HepG2 (cell line): ENCODE measurements at places on chromosomes 12 and 14.

- no peak for DNase-seq
These were observed 50.5 kb upstream of the CEP83 start for GRCh38 chr12:94510128-94510527.

DNA sequence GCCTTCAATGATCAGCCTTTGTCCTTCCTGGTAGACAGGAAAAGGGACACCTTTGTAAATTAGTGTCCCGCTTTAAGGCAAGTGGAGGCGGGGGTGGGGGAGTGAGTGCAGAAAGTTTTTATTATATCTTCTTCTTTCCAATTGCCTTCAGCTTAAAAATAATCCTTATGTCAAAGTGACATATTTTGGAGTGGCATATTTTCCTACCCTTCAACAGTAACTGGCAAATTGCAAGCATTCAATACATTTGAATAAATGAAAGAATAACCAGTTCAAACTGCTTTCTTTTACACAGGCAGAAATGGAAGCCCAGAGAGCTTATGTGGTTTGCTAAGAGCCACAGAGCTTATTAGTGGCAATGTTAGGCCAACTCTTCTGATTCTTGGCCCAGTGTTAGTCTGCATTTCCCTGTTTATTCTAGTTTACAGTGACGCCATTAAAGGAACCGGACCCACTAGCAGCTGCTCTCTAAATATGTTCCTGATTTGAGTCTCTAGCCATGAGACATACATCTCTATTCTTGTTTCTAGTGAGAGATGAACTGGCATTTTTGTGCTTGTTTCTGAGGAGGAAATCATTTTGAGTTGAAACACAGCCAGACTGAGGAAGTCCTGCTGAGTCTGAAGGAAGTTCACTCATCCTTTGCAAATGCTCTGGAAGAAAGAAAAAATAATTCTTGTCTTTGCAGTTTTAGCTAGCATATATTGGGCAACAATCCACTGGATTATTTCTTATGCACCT is 468.7 kb downstream of the NOVA1 start:
- DNase-seq: no peak

- peak; percentile 35 for DNase-seq
These were observed 28.6 kb downstream of the PYM1 start for GRCh38 chr12:55899082-55899481.

DNA sequence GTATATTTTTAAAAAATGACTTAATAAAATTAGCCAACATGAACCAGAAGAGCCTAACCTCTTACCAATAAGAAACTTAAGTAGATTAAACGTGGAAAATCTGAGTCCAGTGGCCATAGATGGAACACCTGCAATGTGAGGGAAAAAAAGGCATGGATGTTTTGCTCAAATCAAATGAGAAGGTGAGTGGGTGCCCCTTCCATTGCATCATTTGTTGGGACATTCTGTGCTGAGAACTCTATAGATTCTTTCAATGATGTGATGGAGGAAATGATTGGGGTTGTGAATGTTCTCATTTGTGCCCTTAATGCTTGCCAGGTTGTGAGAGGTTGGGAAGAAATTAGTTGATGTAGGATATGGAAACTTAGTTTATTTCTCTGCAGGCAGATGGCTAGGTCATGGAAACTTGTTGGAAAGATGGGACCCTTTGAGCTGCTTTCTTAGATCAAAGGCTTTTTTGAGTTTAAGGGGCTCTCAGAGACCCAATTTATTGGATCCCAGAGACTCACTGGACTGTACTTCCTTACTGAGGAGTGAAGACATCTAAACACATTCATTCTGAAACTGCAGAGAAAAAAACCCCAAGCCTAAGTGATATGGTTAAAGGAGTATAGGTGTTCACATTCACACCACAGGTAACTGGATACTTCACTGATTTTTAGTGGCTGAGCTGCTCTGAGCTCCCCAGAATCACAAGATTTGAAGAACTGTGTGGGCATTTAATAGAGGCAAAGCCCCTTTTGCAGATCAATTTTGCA is 95.9 kb downstream of the DACT1 start:
- DNase-seq: no peak

DNA sequence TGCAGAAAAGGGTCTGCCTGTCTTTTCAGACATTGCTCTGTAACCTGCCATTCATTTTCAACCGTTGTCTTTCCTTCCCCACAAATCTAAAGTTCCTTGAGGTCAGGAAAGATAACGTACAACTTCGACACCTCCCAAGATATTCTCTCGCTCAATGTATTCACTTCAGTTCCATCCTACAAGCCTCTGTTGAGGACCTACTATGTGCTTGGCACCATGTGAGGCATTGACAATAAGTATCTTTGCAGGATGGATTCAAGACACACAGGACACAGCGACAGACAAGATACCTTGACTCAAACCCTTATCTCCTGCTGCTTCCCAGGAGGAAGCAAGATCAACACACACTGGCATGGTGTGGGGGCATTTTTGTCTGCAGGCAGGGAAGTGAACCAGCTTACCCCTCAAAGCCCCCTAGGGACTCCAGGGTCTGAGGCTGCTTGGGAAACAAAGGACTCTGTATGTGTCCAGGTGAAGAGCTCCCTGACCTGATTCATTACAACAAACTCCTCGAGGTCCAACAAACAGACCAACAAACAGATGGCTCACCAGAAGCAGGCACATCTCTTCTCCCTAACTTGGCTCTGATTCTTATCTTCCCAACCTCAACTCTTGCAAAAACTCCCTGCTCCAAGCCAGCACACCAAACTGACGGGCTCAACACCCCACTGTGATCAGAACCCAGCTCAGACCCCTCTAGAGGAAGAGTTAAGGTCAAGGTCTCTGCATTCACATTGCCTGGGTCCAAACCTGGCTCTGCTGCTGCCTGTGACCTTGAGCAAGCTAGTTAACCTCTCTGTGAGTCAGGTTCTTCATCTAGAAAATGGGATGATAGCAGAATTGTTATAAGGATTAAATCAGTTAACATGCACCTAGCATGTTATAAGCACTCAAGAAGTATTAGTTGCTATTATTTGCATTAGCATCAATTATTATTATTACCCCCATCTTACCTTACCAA is 6.3 kb downstream of the NUAK1 start:
- no peak for DNase-seq

DNA sequence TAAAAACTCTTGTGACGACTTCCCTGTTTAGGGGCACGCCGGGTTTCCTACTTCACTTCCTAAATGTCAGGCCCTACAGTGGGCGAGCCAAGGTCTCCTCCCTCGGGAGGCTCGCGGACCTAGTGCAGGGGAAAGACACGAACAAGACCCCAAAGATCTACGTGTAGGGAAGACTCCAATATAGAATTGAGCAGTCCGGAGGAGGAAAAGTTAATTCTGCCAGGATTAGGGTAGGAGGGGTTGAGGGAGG is 564 bp downstream of the ATXN3 start:
- peak; percentile 5 for DNase-seq

- DNase-seq: peak; percentile 20
These were observed at the start of gene STYK1 for GRCh38 chr12:10673659-10674384. TSS of gene STYK1 (minus strand) at chr12:10674052. CDS start at chr12:10634618, 39,434 bp downstream.

DNA sequence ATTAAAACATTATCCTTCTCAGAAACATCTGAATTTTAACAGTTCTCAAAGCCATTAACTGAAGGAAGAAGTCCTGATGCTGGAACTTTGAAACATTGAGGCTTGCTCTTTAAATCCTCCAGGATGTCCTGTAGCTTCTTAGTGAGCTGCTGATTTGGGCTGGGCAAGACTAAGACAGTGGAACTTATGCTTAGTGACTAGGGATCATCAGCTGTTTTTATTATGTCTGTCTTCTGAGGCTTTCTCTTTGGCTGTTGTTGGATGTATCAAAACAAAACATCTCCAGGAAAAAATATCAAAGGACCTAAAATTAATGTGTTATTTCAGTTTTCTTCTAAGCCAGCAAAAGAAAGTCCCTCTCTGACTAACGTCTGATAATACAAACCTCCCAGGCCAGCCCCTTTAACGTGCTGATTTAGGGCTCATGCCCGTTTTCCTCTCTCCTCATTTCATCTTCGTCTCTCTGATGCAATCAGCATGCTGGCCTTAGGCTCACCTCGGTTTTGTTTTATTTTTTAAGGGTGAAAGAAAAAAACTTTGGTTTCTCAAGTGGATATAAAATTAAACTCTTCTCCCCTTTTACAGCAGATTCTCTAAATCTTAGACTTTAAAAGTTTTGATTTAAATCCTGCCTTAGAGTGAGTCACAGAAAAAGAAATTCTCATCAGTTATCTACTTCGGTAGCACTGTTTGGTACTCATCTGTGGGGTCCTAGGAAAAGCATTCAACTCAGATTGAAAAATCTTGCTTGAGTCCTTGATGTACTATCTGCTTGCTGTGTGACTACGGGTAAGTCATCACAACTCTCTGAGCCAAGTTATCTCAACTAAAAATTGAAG is 106.2 kb upstream of the CCDC91 start:
- DNase-seq: no peak

- no peak for DNase-seq
These were observed 11.7 kb downstream of the HDAC7 start for GRCh38 chr12:47808050-47808449.

DNA sequence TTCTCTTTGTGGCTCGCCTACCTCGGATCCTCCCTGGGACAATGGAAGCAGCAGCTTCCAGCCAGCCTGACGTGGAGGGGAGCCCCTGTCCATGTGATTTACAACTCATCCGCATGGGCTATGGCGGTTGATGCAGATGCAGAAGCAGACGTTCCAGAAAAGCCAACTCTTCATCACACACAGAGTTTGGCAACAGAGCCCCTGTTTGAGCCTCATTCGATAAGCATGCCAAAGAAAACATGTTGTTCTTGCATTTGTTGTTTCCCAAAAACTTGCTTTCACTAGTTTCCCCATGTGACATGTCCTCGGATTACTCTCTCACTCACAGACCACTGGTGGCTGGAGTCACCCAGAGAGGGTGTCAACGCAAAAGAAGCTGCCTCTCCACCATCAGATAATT is 16.4 kb upstream of the TC2N start:
- no peak for DNase-seq

DNA sequence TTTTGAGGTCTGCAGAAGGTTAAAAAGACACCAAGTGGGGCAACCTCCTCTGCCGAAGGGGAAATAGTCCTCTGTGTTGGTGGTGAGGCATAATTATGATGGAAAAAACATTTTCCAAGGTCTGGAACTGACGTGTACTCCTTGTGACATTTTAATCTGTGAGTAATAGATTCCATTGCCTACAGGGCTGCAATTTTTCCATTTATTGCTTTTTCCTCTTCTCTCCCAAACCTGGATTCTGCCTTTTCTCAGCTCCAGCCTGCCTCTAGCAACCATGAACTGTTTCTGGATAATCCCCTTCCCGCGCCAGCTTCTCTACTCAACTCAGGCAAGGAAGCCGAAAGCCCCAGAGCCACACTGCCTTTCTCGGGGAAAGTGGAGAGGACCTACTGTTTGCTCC is 230.1 kb upstream of the PLXNC1 start:
- no peak for DNase-seq

- DNase-seq: no peak
These were observed 21.5 kb downstream of the PAX9 start for GRCh38 chr14:36683083-36683724.
